Glomerular endothelial cell (primary cell): ENCODE measurements at places on chromosomes 3 and 15. TPM values are rescaled to one million over a fixed set of nuclear protein-coding genes. Genes with fewer than 3 reads are reported as not detected.

Gene DNAH12
- 0.12 and 0.92 TPM in 2 replicates for total RNA-seq

Gene FOXL2NB
- 0.78 TPM in 1 of 2 replicates, not detected in the other for total RNA-seq

Gene BFSP2
- not detected in 2 replicates for total RNA-seq

Gene COLQ
- 0.05 and 2.6 TPM in 2 replicates for total RNA-seq

Gene AADACL2
- not detected in 2 replicates for total RNA-seq

Gene TIMMDC1
- 36.3 and 50.1 TPM in 2 replicates for total RNA-seq

Gene RNU5B-1
- not detected in 2 replicates for total RNA-seq

Gene SCN5A
- 3.1 and 5.2 TPM in 2 replicates for total RNA-seq

Gene RASGRF1
- under 0.01 and 0.82 TPM in 2 replicates for total RNA-seq

Gene KCNMB3
- total RNA-seq, result 0.53 and 2.1 TPM in 2 replicates

Gene INSYN1
- total RNA-seq, result 0.05 and 0.82 TPM in 2 replicates

Gene TLR9
- total RNA-seq, result not detected in 2 replicates

Gene PRSS50
- not detected in 2 replicates for total RNA-seq

Gene ATP8B4
- not detected in 2 replicates for total RNA-seq

Gene GANC
- 12.1 and 14.1 TPM in 2 replicates for total RNA-seq

Gene SACM1L
- 18.1 and 27.8 TPM in 2 replicates for total RNA-seq

Gene TUSC2
- total RNA-seq, result 28.0 and 85.3 TPM in 2 replicates

Gene HRG
- not detected in 2 replicates for total RNA-seq

Gene SV2B
- 9.9 and 28.6 TPM in 2 replicates for total RNA-seq

Gene ZNF620
- 2.7 and 4.0 TPM in 2 replicates for total RNA-seq

Gene IGSF10
- under 0.01 and 0.18 TPM in 2 replicates for total RNA-seq

Gene RAB6B
- total RNA-seq, result 3.8 and 4.3 TPM in 2 replicates

Gene LIPH
- 0.12 and 2.0 TPM in 2 replicates for total RNA-seq

Gene MPI
- 50.8 and 59.4 TPM in 2 replicates for total RNA-seq

Gene ARGFX
- not detected in 2 replicates for total RNA-seq

Gene P3H2
- total RNA-seq, result 29.1 and 41.9 TPM in 2 replicates

Gene GPR149
- not detected in 2 replicates for total RNA-seq

Gene KCNAB1
- total RNA-seq, result 0.70 and 3.4 TPM in 2 replicates

Gene FHIT
- 0.48 and 8.1 TPM in 2 replicates for total RNA-seq

Gene PLCH1
- 1.2 TPM in 1 of 2 replicates, not detected in the other for total RNA-seq

Gene GPR27
- 0.19 TPM in 1 of 2 replicates, not detected in the other for total RNA-seq

Gene PPM1L
- total RNA-seq, result 1.9 and 3.2 TPM in 2 replicates

Gene GOLGA6L7
- not detected in 2 replicates for total RNA-seq

Gene A4GNT
- not detected in 2 replicates for total RNA-seq

Gene GNB4
- 28.5 and 39.5 TPM in 2 replicates for total RNA-seq

Gene TYRO3
- 9.5 and 19.3 TPM in 2 replicates for total RNA-seq

Gene MEIS2
- 103 and 119 TPM in 2 replicates for total RNA-seq

Gene CD80
- not detected in 2 replicates for total RNA-seq

Gene GOLGA6L25
- not detected in 2 replicates for total RNA-seq

Gene GOLGA8S
- 0.05 and 0.06 TPM in 2 replicates for total RNA-seq

Gene HYKK
- total RNA-seq, result 1.2 and 3.0 TPM in 2 replicates

Gene MOBP
- 0.23 TPM in 1 of 2 replicates, not detected in the other for total RNA-seq

Gene SAMD7
- not detected in 2 replicates for total RNA-seq

Gene CEP70
- total RNA-seq, result 3.0 and 11.8 TPM in 2 replicates

Gene DOCK3
- 0.19 and 0.29 TPM in 2 replicates for total RNA-seq

Gene SEMA6D
- total RNA-seq, result 2.7 and 5.6 TPM in 2 replicates

Gene FMN1
- total RNA-seq, result 0.58 and 1.3 TPM in 2 replicates
